ENCODE measurements at places on chromosomes 7 and 10.

DNA sequence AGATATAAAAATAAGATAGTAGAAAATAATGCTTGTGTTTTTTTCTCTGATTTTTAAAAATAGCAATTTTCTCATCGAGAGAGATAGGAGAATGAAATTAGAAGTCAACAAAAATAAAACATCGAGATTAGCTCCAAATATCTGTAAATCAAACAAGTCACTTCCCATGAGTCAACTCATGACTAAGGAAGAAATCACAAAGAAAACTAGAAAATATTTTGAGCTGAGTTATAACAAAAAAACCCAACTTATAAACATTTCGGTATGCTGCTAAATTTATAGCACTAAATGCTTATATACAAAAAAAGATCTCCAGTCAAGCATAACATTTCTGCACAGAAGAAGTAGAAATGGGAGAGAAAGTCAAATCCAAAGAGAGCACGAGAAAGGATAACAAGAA lies 140.1 kb downstream of the ITGA8 start:
- no peak for DNase-seq

DNA sequence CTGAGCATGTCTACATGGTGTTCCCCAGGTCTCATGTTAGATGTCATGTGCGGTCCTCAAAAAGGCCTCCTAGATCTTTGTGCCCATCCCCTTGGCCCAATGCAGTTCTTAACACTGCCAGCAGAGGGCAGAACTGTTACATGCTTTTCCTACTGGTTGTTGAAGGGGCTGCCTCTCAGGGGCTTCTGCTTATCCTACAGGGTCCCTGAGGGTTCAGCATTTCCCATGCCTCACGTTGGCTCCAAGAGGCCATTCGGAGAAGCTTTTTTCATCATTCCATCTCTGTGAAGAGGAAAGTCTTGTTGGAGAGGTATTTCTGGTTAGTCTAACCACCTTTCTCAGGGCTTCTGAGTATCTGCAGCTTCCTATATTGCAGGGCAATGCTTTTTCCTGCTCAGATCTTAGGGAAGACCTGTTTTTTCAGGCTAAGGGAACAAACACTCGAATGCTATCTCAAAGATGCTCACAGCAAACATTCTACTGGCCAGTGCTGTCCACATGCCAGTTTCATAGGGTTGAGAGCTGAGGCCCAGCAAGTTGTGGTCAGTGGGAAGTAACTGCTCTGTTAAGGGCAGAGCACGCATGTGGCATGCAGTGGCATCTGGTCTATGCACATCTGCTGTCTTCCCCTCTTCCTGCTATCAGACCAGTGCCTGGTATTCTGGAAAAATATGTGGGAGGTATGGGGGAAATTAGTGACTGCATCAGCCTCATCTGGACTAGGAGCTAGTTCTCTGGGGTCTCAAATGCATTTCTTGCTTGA lies 31.5 kb downstream of the MBL2 start:
- DNase-seq: peak; percentile 83

DNA sequence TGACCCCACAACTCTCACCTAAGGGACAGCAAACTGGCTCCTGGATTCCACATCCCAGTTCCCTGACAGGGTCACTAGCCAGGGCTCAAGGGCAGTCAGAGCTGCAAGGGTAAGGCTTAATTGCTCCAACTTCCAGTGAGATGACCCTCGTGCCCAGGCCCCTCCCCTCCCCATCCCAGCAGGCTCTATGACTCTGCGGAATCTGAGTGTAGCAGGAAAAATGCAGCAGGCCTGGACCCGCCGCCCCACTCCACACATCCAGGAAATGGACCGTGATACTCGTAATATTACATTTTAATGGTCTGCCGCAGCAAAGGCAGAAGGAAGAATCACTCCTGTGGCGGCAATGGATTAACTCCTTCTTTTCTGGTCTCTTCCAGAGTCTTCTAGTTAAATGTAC lies 91.7 kb upstream of the CHST15 start:
- DNase-seq: no peak

GRCh38 chr7:8063706-8064297 lies 95.2 kb downstream of the GLCCI1 start:
- no peak for DNase-seq

DNA sequence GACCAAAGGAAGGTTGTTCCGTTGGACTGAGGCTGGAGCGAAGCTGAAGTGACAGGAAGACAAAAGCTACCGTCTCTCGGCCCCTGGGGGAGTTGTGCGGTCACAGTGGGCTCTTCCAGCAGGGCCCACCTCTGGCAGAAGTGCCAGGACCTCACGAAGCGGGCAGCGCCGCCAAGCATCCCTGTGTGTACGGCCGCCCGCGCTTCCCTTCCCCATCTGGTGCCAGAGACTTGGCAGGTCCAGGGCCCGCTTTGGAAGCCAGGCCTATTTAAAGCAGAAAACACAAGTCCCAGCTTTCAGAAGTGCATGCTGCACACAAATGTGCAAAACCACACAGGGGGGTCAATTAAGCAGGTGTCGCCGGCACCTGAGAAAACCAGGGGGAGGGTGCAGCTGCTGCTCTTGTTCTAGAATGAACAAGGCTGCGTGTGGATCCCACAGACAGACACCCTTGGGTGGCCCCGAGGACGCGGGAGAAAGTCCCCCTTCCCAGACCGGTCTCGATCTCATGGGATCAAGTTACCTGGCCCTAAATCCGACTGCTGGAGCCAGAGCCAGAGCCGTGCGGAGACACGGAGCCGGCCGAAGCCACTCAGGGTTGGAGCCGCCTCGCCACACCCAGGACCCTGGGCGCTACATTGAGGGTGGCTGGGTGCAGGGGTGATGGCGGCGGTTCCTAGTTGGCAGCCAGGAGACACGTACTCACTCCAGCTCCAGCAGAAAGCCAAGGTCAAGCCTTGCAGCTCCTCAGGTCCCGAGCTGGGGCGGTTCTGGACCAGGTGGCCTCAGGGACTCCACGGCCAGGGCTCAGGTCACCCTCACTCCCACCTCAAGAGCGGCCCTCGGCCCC lies 51.8 kb upstream of the PPP2R2D start:
- DNase-seq: no peak

DNA sequence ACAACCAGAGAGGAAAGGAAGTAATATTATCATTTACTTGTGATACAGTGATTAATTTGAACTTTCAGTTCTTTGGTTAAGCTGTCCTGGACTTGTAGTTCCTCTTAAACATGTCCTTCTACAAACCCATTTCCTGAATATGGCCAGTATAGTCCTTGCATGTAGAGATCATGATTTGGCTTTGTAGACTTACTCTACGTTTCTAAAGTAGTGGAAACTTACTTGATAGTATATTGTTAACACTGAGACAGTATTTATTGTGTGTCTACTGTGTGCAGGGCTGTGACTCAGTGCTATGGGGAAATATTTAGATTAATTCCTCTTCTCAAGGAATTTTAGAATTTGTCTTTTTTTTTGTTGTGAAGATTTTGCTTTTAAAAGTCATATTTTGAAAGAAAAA lies 109.5 kb downstream of the NRF1 start:
- no peak for DNase-seq

DNA sequence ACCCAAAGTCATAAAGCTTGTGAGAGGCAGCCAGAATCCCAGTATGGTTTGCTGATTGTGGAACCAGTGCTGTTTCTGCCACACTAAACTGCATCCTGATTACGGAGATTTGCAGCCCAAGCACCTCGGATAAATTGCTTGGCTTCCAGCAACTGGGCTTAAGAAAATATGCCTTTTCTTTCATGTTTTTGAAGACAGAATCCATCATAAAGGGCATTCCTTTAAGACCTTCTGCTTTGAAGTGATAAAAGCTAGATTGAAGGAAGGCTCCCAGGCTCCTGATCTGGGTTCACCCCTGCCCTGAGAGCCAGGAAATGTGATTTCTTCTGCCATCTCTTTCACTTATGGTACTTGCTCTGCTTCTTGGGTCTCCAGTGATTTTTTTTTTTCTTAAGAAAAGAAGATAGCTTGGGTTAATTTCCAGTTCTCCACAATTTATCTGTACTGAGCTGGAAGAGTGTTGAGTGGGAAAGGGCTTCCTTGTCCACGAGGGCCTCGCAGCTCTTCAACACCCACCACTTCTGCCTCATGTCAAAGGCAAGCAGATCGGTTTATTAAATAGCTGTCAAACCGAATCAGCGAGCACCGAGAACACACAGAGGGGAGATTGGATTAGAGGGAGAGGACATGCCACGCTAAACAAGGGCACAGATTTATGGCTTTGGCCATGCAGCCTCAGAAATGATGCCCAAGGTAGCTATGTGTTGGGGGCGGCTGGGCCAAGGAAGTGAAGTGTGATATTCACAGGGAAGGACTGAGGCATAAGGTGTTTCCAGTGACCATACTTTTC lies 94.9 kb upstream of the TBX20 start:
- no peak for DNase-seq

DNA sequence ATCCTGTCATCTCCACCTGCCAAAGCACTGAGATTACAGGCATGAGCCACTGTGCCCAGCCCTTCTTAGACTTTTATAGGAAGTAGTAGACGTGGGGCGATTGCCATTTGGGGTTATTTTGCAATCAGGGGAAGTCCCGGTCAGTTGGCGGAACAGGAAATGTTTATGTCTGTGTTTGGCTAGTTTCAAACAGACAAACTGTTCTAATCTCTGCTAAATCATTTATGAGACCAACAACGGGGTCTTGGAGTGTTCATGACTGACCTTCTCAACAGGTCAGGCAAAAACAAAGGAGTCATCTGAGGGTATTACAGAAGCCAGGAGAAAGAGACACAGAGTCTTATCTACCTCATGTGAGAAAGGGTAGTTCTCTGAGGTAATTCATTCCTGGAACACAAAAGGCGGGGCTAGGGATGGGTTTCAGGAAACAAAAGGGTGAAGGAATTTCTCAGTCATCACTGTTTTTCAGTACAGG lies 6.6 kb upstream of the TPK1 start:
- no peak for DNase-seq

DNA sequence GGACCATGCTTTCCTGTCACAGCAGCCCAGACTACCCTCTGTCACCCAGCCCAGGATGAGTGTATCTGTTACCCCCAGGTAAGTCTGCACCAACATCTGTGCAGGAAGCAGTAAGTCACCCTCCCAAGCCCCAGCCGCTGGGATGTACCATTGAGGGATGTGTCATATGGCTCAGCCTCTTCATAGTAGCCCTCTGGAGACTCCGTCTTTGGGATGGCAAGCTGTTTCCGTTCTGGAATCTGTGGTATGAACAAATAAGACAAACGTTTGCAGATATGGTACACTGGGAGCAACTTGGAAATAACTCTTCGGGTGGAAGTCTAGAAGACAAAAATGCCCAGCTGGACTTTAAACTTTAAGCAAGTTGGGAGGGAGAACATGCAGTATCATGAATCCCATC lies 81.3 kb downstream of the AFAP1L2 start:
- DNase-seq: no peak

- DNase-seq: no peak
Observed at GRCh38 chr7:74615933-74616780, 41.4 kb upstream of the GTF2I start.

DNA sequence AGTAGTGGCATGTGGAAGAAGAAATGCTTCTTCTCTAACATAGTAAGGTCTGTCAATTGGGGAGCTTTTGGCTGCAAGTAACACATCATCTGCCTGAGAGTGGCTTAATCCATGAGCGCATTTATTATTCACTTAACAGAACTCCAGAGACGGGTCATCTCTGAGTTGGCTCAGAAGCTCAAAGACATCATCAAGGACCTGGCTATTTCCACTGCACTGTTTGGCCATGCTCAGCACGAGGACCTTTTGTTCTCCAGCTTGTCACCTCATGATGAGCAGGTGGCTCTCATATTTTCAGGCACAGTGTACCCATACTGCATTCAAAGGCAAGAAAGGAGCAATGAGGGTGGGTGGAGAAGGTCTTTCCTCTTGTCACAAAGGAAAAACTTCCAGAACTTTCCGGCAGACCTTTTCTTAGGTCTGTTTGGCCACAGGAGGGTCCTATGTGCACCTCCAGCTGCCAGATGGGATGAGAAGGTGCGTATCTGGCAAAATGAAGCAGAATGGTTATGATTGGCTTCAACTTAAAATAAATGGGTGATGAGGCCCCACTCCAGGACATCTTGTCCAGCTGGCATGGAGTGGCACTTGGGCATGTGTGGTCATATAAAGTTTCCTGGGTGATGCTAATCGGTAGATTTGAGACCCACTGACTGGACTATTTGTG lies 55.6 kb upstream of the SHH start:
- DNase-seq: no peak

- peak; percentile 73 for DNase-seq
Observed at GRCh38 chr7:2521952-2522591, 2.5 kb downstream of the LFNG start.

DNA sequence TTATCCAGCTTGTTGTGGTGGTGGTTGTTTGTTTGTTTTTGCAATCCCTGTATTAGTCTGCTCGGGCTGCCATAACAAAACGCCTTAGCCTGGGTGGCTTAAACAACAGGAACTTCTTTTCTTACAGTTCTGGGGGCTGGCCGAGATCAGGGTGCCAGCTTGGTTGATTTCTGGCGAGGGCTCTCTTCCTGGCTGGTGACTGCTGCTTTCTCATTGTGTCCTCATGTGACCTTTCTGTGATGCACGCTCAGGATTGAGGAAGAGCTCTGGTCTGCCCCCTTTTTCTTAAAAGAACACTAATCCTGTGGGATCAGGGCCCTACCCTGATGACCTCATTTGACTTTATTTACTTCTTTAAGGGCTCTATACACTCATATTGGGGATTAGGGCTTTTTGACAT lies 107.1 kb upstream of the NRP1 start:
- DNase-seq: no peak

GRCh38 chr10:37975401-37975991 lies 951 bp downstream of the ZNF25 start:
- no peak for DNase-seq

DNA sequence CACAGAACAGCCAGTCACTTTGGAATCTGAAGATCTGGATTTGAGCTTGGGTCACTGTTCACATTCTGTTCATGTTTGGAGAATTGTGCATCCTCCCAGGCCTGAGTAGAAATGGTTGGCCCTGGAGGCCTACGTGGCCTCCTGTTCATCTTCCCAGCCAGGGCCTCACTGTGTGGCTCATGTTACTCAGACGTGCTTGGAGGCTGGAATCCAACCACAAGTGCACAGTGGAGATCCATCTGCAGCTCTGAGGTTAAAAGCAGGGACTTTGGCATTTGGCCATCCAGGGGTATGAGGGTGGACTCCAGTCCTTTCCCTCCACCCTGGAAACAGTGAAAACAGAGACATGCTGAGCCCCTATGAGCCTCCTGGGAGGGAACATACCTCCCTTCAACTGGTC lies 709.0 kb upstream of the IGFBP3 start:
- no peak for DNase-seq

GRCh38 chr7:45003789-45004188 lies 3.8 kb downstream of the CCM2 start:
- DNase-seq: no peak

DNA sequence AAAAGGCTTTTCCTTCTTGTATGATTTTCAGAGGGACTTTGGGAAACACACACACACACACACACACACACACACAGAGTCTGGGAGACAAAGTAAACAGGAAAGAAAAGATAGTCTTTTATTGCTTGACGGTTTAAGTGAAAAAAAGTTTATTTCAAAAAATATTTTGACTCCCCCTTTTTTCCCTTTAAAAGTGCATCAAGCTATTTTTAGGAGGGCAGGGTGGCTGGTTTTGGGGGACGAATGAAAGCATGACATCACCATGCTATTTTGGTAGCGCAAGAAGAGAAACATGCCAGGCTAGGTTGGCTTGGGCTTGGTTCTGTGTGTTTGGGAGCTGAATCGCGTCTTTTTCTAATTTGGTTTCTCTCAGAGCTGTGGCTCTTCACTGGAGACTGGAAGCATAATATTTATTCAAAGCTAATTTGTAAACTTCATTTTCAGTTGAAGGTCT lies 129.2 kb downstream of the BAMBI start:
- DNase-seq: no peak
